ENCODE measurements at places on chromosomes 1 and 21. TPM values are rescaled to one million over a fixed set of nuclear protein-coding genes. Genes with fewer than 3 reads are reported as not detected.

Gene DIO1
- total RNA-seq, result not detected

- DNase-seq, result no peak
Observed at GRCh38 chr1:38312753-38313152, 266.2 kb upstream of the POU3F1 start.

- no peak for DNase-seq
Observed at GRCh38 chr1:175126347-175126746, 58.7 kb downstream of the TNN start.

- DNase-seq, result no peak
Observed at GRCh38 chr1:29812408-29813135, 576.2 kb downstream of the PTPRU start.

- no peak for DNase-seq
Observed at GRCh38 chr1:228039986-228040385, 33.2 kb downstream of the WNT3A start.

GRCh38 chr1:116881879-116882520, 27.7 kb upstream of the PTGFRN start:
- DNase-seq, result no peak

Gene DCST1
- total RNA-seq, result 0.42 TPM
